Tongue (tissue), 3 donors: ENCODE measurements at places on chromosomes 5 and 9.

DNA sequence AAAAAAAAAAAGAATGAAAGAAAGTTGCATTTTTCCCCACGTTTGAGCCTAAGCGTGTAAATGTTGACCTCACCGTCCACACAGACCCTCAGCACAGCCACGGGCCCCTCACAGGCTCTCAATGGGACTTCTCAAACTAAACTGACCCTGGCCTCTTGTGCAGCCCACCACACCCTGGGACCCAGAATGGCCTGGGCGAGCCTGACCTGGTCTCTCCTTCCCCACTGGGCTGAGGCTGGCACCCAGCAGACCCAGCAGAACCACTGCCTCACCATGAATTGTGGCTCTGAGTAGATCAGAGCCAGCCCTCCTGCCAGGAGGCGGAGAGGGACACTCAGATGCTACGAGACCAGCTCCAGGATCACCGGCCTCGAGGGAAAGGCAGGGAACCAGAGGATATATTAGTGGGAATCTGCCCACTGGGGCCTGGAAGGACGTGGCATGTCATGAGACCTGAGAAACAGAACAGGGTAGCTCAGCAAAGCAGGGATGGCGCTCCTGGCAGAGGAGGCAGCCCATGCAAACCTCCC is 124.4 kb downstream of the ZNF354C start:
- no peak for DNase-seq

DNA sequence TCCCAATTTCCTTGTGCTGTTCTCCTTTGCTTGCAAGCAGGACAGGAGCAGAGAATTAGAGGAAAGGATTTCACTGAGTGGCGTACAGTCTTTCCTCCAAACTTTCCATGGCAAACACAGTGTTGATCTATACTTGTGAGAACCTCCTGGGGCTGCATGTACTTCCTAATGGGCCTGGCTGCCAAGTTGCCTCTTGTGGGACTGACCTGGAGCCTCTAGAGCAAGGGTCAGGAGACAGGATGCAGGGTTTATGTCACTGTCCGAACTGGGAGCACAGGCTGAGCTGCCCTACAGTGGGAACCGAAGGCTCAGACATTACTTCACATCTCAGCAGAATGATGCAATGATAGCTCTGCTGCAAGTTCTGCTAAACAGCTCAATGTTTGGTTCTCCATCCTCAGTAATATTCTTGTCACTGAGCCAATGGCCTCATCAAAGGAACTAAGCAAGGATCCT is 102.3 kb downstream of the ENC1 start:
- DNase-seq: peak; percentile 40

- no peak for DNase-seq
Measured at GRCh38 chr9:106878081-106878837, 15.3 kb downstream of the ZNF462 start.

DNA sequence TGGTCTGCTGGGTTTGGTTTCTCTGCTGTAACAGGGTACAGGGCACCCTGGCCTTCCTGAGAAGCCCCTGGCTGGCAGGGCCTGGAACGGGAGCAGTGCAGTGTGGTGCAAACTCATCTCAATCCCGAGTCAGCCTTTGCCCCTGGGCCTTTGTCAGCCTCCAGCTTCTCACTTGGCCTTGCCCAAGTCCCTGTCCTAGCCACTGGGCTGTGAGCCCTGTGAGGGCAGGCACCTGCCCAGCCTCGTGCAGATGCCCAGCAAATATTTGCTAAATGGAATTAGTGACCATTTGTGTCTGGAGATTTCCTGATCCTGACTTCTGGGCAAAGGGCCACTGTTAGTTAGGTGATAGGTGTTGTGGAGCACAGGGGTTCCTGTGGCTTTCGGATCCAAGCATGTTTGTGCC is 13.0 kb downstream of the RGS3 start:
- DNase-seq: no peak

DNA sequence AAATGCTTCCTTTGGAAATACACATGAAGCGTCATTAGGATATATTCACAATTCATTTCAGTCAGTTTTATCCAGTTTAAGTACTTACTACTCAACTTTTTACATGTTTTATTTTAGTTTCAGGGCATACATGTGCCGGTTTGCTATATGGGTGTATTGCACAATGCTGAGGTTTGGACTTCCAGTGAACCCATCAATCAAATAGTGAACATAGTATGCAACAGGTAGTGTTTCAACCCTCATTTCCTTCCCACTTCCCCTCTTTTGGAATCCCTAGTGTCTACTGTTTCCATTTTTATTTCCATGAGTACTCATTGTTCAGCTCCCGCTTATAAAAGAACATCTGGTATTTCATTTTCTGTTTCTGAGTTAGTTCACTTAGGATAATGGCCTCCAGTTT is 74.7 kb downstream of the TMEM161B start:
- DNase-seq: no peak

DNA sequence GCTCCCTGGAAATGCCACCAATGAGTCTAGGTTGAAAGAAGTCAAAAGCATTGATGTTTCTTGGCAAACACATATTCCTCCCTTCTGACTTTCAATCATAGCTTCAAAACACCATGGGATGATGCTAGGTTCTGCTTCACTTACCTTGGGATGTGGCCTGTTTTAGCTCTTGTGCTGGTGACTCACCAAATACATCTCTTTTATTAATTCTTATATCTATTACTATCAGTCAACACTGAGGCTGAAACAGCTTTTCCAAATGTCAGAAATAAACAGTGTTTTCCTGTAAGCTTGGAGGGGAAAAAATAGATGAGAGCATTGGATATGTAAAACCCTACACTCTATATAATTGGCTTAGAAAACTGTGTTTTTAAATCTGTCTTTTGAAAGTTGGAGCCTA is 245.4 kb upstream of the NREP start:
- no peak for DNase-seq

GRCh38 chr5:6737043-6737941 is 24.1 kb downstream of the TENT4A start:
- DNase-seq: no peak

DNA sequence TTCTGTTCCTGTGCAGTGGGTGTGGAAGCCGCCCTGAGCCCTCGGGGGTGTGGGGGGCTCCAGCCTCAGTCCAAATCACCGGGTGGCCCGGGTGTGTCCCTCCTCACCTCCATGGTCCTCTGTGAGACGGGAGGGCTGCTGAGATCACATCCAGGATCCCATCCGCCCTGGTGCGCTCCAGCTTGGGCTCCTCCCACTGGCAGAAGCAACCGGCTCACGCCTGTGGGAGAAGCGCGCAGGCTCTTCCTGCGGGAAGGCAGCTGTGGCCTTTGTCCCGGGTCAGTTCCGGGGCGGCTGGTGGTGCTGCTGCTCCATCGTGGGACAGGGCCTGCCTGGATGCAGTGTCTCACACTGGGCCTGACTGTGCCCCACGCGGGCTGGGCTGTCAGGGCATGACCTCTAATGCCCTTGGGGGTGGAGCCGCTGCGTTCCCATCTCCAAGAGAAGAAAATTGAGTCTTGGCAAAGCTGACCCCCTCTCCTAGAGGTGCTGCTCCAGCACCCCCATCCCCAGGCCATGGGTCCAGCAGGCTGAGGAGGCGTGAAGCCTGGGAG is 18.5 kb downstream of the OLFM1 start:
- no peak for DNase-seq

GRCh38 chr9:106757514-106757913 is 105.5 kb upstream of the ZNF462 start:
- DNase-seq: no peak

GRCh38 chr5:58891086-58891970 is 308.5 kb downstream of the RAB3C start:
- DNase-seq: peak; percentile 83

- DNase-seq: no peak
Measured at GRCh38 chr5:110517396-110517795, 209.1 kb downstream of the TMEM232 start.

DNA sequence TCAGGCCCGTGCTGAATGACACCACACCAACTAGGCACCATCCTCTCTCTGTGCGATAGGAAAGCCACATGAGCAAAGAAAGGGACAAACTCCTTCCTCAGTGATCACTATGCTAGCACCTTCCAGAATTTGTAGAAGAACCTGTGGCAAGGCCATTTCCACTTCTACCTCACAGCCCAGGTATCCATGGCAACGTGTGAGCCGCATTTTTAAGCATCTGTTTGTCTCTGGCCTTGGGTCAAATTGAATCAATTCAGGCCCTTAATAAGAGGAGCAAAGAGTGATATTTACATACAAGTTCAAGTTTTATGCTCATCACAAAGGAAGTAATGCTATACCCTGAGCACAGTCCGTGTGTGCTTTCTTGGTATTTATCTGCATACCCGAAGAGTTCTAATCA is 179.3 kb downstream of the SLC12A2 start:
- DNase-seq: no peak

DNA sequence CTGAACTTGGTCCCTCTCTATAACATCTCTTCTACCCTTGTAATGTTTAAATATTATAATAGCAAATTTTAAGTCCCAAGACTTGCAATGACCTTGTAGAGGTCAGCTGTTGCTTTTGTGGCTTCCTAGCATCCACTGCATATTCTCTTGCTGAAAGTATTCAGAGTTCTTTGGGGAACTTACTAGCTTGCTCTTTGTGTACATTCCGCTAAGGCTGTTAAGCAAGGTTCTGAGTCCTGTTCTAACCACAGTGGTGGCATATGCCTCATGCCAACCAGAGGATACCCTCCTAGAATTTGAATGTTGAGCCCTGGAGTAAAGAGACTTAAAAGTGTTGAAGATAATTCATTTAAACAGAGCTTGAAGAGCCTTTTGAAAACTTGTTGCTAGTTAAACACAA is 570.9 kb downstream of the TLE1 start:
- DNase-seq: no peak

DNA sequence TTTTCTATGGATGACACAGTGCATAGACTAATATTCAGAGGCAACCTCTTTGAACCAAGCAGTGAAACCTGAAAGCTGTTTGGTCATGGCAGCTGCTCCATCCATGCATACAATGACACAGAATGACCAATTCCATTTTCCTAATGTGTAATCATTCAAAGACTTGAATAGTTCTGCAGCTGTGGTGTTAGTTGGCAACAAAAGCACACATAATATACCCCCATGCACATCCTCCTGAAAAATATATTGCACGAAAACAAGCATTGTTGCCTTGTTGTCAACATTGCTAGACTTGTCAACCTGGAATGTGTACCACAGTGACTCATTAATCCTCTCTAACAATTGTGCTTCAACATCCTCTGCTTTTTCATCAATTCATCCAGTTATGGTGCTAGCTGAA is 71.0 kb upstream of the SEMA6A start:
- no peak for DNase-seq

- peak; percentile 53 for DNase-seq
Measured at GRCh38 chr5:135814316-135814715, 20.1 kb upstream of the SLC25A48 start.

DNA sequence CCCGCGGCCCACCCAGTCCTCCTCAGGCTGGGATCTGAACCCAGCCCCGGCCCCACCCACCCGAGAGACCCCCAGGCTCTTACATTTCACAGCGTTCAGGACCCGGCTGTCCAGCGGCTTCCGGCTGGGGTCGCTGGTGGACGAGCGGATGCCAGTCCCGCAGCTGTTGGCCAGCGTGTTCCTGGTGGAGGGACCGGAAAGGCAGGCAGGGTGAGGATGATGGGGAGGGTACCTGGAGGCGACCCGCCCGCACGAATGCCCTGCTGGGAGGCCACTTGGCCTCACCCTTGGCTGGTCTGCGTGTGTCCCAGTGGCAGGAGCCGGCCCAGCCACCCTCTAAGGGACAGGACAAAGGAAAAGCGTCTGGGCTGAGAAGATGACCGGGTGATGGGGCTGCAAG is 51.9 kb upstream of the UBAC1 start:
- no peak for DNase-seq

- no peak for DNase-seq
Measured at GRCh38 chr9:89441655-89441970, 56.3 kb downstream of the SEMA4D start.

GRCh38 chr5:1732945-1733344 is 66.7 kb downstream of the MRPL36 start:
- DNase-seq: no peak

GRCh38 chr5:55427157-55427556 is 107.6 kb downstream of the PLPP1 start:
- peak; percentile 91 for DNase-seq

GRCh38 chr5:158133369-158133768 is 274.4 kb upstream of the CLINT1 start:
- DNase-seq: no peak

DNA sequence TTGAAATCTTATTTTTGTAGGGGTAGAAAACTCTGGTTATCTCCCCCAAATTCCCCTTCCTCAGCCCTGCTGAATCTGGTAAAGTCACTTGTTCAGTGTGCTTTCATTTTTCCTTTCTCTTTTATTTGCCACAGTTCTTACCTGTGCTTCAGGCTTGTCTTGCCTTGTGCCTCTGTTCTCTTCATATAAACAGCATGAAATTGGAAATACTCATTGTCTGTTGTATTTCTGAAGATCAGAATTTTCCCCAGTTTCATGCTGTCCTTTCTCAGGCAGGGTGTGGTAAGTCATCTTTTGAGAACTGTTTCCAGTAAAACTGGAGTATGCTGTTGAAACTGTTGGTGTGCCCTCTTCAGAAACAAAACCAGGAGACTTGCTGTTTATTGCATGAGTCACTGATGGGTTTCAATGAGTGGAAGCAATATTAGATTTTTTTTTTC is 7.0 kb downstream of the PAM start:
- no peak for DNase-seq

GRCh38 chr5:8714861-8715260 is 831.0 kb downstream of the SEMA5A start:
- peak; percentile 37 for DNase-seq

GRCh38 chr9:95230046-95230445 is 87.5 kb downstream of the FANCC start:
- DNase-seq: no peak

DNA sequence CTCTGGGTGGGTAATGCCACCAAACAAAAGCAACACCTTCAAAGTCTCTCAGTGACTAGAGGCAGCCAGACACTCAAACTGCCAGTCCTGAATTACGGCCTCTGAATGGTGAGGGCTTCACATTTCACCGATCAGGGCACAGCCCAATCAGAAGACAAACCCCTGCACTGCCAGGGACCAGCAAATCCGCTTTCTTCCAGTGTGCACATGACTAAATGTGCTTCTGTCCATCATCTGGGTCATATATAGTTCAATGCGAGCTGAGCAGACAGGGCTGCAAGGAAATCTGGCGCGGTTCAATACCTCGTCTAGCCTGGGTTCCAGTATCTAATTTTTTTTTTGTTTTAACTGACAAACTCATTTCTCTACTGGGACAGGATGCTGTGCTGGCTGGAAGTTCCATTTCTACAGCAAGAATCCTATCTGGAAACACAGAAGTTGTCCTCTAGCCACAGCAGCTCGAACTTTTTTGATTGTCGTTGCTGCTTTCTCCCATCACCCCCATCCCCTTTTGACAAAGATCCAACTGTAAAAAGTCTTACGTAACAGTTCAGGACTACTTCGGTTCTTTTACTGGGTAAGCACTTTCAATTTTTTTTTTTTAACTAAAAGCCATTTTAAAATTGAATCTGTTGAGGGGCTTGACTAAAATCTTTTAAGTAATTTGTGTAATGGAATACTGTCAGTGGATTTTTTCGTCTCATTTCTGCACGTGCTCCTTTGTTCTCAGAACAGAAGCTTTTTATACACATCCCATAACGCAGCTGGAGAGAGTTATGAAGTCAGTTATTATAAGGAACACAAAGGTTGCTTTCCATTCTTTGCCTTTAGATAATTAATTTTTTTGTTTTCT is 112.7 kb downstream of the NR6A1 start:
- DNase-seq: peak; percentile 97

- peak; percentile 35 for DNase-seq
Measured at GRCh38 chr9:70044490-70045307, 1.1 kb downstream of the MAMDC2 start.

- peak; percentile 32 for DNase-seq
Measured at GRCh38 chr9:108885643-108886348, 23.7 kb downstream of the ACTL7A start.
